Suprapubic skin (tissue), 4 donors: ENCODE measurements at places on chromosomes 4 and X. TPM values are rescaled to one million over a fixed set of nuclear protein-coding genes. Genes with fewer than 3 reads are reported as not detected.

SRPK3 gene
- total RNA-seq = 1.9 TPM

FGF2 gene
- total RNA-seq = 7.6 TPM

SGCB gene
- total RNA-seq = 7.1 TPM

CCDC149 gene
- total RNA-seq = 6.5 TPM

CFAP299 gene
- total RNA-seq = not detected

EREG gene
- 9.4 TPM for total RNA-seq

GYG2 gene
- 7.1 TPM for total RNA-seq

FAT1 gene
- total RNA-seq = 91.2 TPM

DNA sequence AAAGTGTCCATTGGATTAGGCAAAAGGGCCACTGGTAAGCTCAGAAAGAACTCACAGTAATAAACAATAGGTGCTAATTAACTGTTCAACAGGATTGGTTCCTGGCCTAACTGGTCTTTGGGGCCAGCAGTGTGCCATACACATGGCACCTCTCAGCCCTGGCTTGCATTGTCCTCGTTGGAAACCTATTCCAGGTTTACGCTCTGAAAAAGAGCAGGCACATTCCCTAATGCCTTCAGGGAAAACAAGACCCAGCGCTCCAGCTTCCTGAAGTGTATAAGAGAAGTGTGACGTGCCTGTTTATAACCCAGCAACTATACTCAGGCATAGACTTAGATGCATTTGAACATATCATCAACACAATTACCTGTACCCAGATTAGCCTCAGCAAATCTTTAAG is 51.9 kb upstream of the RBM47 start:
- peaks cover 3% of the 10 kb centered on the region for H3K4me1 ChIP-seq
- no peak overlapping the region for H3K4me3 ChIP-seq
- no peak for DNase-seq

DNA sequence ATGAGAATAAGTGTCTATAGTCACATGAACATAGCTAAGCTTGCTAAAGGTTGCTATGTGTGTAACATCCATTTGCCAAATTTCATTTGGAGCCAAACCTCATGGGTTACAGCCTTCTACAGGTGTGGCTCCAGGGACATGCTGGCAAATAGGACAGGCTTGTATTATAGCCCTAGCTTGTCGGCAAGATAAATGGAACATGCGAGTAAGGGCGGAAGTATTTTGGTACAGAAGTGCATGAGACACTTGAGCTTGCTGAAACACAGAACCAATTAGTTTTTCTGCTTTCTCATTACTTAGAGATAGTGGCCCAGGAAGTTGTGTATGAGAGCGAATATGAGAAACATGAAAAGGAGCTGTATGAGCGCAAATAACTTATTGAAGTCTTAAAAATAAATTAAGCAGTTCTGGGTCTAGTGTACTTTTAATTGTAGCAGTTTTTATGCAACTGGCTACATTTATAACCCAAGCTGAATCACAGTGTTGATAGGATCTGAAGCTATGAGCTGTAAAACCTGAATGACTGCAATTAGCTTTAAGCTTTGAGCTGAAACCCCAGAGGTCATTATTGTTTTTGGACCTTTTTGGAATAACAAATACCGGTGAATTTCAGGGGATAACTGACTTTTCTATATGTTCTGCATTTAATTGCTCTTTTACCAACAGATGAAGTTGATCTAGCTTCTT is 64.6 kb downstream of the KDM5C start:
- no peaks in the 10 kb centered on the region for H3K36me3 ChIP-seq
- no peak overlapping the region for H3K4me3 ChIP-seq
- no peak for DNase-seq
- H3K27ac ChIP-seq = peak overlapping the region; percentile 60
- H3K27me3 ChIP-seq = no peaks in the 10 kb centered on the region

GRCh38 chr4:186725469-186726425 is 2.1 kb upstream of the FAT1 start:
- H3K4me3 ChIP-seq = peak overlapping the region; percentile 95
- DNase-seq = no peak
- H3K27ac ChIP-seq = peak overlapping the region; percentile 93
- peaks cover 15% of the 10 kb centered on the region for H3K27me3 ChIP-seq

GRCh38 chr4:252065-252601 is 53.1 kb downstream of the ZNF732 start:
- H3K27me3 ChIP-seq = no peaks in the 10 kb centered on the region
- no peak for DNase-seq
- no peak overlapping the region for H3K4me3 ChIP-seq
- H3K27ac ChIP-seq = no peak overlapping the region
- H3K36me3 ChIP-seq = peaks cover 7% of the 10 kb centered on the region

GRCh38 chrX:139120760-139121159 is 409.2 kb upstream of the FGF13 start:
- no peak overlapping the region for H3K27ac ChIP-seq
- no peak overlapping the region for H3K4me3 ChIP-seq
- H3K27me3 ChIP-seq = no peaks in the 10 kb centered on the region
- H3K4me1 ChIP-seq = no peaks in the 10 kb centered on the region
- no peak for DNase-seq

GRCh38 chr4:121728798-121729226 is 32.0 kb upstream of the ANXA5 start:
- H3K4me1 ChIP-seq = no peaks in the 10 kb centered on the region
- H3K27me3 ChIP-seq = no peaks in the 10 kb centered on the region

DNA sequence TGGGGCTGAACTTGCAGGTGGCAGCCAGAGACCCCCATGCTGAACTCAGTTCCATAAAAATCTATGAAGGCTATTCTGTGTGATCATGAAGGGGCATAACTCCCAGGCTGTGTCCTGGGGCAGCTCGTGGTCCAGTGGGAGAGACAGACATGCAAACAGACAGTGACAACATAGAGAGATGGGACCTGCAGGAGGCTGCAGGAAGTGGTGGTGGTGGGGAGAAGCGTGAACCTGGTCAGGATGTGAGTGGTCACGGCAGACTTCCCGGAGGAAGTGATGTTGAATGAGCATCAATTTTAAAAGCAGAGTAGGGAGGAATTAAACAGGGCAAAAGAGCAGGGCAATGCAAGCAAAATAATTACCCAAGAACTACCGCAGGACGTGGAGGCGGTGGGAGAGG is 23.2 kb upstream of the SORCS2 start:
- H3K27me3 ChIP-seq = no peaks in the 10 kb centered on the region
- no peak overlapping the region for H3K4me3 ChIP-seq
- peak; percentile 6 for DNase-seq
- no peaks in the 10 kb centered on the region for H3K36me3 ChIP-seq

DNA sequence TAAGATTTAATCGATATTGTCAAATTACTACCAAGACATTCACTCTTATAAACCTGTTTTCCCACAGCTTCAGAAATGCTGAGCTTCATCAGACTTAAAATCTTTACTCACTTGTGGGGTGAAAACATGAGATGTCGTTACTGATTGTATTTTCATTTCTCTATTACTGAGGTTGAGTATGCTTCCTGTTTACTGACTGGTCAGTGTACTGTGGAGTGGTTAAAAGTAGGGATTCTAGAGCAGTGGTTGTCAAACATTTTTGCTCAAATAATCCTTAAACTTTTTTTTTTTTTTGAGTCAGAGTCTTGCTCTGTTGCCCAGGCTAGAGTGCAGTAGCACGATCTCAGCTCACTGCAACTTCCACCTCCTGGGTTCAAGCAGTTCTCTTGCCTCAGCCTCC is 50.3 kb downstream of the NSUN7 start:
- H3K4me1 ChIP-seq = no peaks in the 10 kb centered on the region
- no peaks in the 10 kb centered on the region for H3K36me3 ChIP-seq
- H3K4me3 ChIP-seq = no peak overlapping the region
- no peaks in the 10 kb centered on the region for H3K27me3 ChIP-seq
- DNase-seq = no peak

- DNase-seq = no peak
- H3K27me3 ChIP-seq = no peaks in the 10 kb centered on the region
- no peaks in the 10 kb centered on the region for H3K36me3 ChIP-seq
- no peaks in the 10 kb centered on the region for H3K4me1 ChIP-seq
- H3K4me3 ChIP-seq = no peak overlapping the region
- no peak overlapping the region for H3K27ac ChIP-seq
Measured at GRCh38 chrX:37998586-37999262, 7.6 kb upstream of the SYTL5 start.

GRCh38 chrX:83305381-83305780 is 202.7 kb upstream of the POU3F4 start:
- H3K27ac ChIP-seq = no peak overlapping the region
- no peaks in the 10 kb centered on the region for H3K4me1 ChIP-seq
- H3K27me3 ChIP-seq = no peaks in the 10 kb centered on the region
- no peaks in the 10 kb centered on the region for H3K36me3 ChIP-seq
- DNase-seq = no peak

GRCh38 chr4:821631-822030 is 4.3 kb downstream of the CPLX1 start:
- no peak for DNase-seq
- peaks cover 95% of the 10 kb centered on the region for H3K27me3 ChIP-seq
- no peak overlapping the region for H3K4me3 ChIP-seq
- H3K4me1 ChIP-seq = peaks cover 16% of the 10 kb centered on the region
- no peaks in the 10 kb centered on the region for H3K36me3 ChIP-seq
